Spleen (tissue), 13 donors: ENCODE measurements at places on chromosomes 6 and 20.

DNA sequence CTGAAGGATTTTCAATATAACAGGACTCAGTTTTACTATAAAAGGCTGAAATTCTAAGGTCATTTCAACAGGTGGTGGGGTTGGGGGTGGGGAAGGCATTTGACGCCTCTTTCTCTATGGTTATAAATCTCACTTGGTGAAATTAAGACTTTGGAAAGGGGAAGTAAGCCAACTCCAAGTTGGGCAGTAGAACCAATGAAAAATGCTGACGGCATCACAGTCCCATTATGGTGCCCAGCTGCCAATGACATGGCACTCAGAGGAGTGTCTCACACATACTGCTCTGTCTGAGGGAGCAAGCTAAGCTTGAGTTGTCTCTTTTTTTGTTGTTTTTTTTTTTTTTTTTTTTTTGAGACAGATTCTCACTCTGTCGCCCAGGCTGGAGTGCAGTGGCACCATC, 4.7 kb downstream of the SLC16A10 start:
- no peak for DNase-seq

DNA sequence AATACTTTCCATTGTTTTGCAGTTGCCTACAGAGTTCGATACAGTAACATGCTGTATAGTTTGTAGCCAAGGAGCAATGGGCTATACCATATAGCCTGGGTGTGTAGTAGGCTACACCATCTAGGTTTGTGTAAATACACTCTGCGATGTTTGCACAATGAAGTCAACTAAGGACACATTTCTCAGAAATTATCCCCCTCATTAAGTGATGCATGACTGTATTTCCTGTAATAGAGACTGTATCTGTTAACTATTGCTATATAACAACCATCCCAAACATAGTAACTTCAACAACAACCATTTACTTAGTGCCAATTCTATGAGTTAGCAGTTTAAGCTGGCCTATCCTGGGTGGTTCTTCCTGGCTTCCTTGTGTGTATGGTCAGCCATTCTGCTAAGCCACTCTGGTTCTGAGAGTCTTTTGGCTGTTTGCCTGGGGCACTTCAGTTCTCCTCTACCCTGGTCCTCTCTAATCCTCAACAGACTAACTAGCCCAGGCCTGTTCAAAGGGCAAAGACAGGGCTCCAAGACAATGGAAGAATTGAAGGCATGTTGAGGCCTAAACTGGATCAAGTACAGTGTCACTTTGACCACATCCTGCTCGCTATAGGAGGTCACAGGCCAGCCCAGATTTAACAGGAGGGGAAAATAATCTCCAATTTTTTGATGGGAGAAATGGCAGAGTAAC, 124.0 kb downstream of the PLCB1 start:
- no peak for DNase-seq

- DNase-seq, result no peak
These were observed 862.7 kb upstream of the FLRT3 start for GRCh38 chr20:15200147-15200565.

GRCh38 chr6:123956492-123957139, 153.0 kb downstream of the NKAIN2 start:
- no peak for DNase-seq

DNA sequence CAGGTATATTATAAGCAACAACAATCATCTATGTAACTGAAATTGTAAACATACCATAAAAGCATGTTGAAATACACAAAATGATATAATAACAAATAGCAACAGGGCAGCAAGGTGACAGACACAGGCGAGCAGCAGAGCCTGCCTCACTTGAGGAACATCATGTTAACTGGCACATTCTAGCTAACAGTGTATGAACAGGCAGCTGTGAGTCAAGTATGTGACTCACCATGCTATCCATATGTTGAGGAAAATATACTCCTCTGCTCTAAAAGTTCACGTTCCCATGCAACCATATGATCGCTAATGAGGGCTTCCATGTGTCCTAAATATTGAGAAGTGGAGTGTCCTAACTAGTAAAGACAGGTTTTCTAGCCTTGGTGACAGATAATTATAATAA, 18.4 kb downstream of the SERAC1 start:
- DNase-seq, result no peak

GRCh38 chr6:94213226-94213625, 793.9 kb upstream of the EPHA7 start:
- DNase-seq, result no peak

DNA sequence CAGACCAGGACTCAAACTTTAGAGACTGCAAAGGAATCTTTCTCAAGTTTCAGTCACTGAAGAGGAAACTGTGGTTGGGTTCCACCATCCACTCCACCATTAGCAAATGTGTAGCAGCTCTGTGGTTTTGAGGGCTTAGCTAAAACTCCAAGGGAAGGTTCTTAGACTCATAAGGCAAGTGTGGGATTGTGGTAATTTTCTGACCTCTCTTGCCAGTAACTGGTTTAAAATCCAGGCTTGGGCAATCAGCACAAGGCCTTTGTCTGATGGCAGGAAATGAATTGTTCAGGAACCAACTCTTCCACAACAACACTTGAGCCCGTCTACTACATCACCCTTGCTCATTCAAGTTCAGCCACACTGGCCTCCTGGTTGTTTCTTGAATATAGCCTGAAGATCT, 68.6 kb upstream of the FBXL4 start:
- no peak for DNase-seq

GRCh38 chr6:142802124-142802523, 142.9 kb downstream of the HIVEP2 start:
- DNase-seq, result no peak

DNA sequence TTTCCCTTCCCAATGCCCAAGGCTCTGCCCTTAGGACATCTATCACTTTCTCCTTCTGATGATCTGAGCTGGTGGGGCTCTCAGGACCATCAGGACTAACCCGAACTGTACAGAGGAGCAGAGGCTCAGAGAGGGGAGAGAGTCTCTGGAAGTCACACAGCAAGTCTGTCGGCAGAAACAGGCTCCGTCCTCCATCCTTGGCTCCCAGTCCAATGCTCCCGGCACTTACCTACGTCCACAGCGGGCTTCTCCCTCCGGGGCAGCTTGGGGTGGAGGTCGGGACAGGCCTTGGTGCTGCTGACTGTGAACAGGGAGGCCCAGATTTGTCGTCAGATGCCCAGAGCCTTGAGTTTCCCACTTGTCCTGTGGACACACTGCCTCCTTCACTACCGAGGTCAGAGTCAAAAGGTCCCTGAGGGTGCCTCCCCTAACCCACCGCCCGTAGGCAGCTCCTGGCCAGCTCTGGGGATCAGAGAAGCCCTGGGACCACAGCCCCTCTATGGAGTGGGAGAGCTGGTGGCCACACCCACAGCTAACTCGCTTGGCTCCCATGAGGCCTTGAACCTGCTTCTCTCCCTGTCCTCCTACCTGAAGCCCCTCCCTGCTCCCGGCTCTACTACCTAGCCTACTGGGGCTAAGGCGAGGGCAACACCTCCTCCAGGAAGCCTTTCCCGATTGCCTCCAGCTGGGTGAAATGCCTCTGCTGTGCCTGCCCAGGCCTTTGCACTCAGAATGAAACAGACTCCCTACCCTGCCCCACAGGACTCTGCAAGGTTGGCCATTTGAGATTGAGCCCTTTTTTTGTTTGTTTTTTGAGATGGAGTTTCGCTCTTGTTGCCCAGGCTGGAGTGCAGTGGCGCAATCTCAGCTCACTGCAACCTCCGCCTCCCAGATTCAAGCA, 22.6 kb downstream of the VSTM2L start:
- no peak for DNase-seq

GRCh38 chr6:111973118-111973761, 80.7 kb upstream of the CCN6 start:
- DNase-seq, result no peak

DNA sequence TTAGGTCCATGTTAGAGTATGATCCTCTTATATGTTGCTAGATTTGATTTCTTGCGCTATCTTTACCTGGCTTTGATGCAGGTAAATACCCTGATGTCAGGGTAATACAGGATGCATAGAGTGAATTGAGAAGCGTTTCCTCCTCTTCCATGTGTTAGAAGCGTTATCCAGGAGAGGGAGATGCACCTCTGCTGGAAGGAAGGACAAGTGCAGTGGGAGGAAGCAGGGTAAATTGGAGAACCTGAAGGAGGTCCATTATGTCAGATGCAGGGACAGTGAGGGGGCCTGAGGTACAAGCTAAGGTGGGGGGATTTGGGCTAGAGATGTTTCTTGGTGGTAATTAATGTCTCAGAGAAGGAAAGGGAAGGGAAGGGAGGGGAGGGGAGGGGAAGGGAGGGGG, 7.7 kb downstream of the SHLD1 start:
- no peak for DNase-seq
